ENCODE measurements at places on chromosomes 5 and 9.

- no peak for DNase-seq
Observed at GRCh38 chr5:170560938-170561337, 57.1 kb downstream of the KCNIP1 start.

- DNase-seq, result no peak
Observed at GRCh38 chr9:88995200-88995577, 3.9 kb downstream of the S1PR3 start.

- DNase-seq, result peak; percentile 77
Observed at GRCh38 chr9:81613002-81613812, 76.1 kb downstream of the TLE1 start.

GRCh38 chr9:125626187-125626586 is 80.8 kb downstream of the MAPKAP1 start:
- DNase-seq, result peak; percentile 20

DNA sequence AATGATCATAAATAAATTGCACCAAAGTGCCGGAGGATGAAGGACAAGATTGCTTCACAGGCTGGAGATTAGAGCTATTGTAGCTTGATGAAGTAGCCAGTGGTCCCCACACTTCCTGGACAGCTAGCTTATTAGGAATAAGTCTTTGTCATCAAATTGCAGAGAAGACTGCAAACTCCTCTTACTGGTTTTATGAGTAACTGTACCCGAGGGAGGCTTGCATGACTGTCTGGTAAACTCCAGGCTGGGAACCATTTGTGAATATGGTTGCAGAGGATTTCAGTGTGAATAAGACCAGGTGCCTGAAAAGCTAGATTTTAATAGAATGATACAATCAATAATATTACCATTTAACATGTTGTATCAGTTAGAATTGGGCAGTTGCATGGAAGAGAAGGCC is 36.5 kb upstream of the SEMA5A start:
- no peak for DNase-seq

GRCh38 chr9:29325894-29326293 is 1752.6 kb upstream of the C9orf72 start:
- DNase-seq, result no peak

GRCh38 chr5:117204926-117205869 is 630.6 kb upstream of the SEMA6A start:
- no peak for DNase-seq

GRCh38 chr5:157951673-157952373 is 92.9 kb upstream of the CLINT1 start:
- no peak for DNase-seq
